ENCODE measurements at places on chromosomes 12 and 14.

GRCh38 chr14:101933209-101933608 is 31.2 kb upstream of the DYNC1H1 start:
- no peak for DNase-seq

DNA sequence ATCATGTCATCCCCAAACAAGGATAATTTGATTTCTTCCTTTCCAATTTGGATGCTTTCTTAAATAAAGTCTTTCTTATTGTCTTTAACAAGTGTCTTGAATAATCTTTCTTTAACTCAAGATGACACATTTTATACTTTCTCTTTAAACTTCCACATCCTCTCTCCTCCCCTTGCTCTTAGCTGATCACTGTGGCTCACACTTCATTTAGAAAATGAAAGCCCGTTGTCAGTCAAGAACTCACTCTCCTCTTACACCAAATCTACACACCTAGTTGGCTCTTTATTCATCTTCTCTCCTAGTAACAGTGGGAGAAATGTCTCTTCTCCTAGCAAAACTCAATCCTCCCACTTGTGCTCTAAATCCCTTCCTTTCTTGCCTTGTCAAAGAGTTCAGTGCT is 10.4 kb upstream of the RMST start:
- no peak for DNase-seq

GRCh38 chr12:95411057-95411456 is 62.9 kb upstream of the METAP2 start:
- DNase-seq = no peak

DNA sequence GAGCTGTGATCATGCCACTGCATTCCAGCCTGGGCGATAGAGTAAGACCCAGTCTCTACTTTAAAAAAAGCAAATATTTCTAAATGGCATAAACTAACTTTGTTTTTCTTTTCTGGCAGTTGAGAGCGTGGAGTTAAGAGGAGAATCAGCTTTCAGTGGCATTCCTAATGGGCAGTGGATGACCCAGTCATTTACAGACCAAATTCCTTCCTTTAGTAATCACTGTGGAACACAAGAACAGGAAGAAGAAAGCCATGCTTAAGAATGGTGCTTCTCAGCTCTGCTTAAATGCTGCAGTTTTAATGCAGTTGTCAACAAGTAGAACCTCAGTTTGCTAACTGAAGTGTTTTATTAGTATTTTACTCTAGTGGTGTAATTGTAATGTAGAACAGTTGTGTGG is 21.2 kb downstream of the TDG start:
- peak; percentile 49 for DNase-seq

DNA sequence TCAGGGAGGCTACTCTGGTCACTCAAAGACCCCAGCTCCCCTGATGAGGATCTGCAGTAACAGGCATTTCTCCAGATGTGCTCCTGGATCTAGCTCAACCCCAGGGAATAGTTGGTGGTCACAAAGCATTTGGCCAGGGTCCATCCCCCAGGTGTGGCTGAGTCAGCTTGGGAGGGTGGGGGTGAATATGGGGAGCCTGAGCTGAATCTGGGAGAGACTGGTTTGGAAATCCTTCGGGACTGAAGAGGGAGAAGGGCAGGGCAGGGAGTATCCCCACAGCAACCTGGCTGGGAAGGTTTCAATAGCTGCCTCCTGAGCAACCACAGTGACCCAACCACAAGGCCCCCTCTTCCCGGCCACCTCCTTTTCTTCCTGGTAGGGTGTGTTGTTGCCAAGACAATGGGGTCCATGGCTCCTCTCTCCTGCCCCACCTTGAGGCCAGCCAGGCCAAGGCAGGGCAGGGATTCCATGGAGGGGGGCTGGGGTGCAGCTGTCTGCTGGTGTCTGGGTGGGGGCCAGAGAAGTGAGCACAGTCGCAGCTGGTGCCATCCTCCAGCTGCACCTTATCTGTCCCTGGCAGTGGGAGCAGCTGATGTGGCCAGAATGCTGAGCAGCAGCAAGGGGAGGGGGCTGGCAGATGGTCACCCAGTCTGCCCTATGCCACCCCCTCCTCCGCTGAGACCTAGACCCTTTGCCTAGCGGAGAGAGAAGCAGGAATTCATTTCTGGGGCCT is 5.5 kb downstream of the ASIC1 start:
- DNase-seq = no peak

DNA sequence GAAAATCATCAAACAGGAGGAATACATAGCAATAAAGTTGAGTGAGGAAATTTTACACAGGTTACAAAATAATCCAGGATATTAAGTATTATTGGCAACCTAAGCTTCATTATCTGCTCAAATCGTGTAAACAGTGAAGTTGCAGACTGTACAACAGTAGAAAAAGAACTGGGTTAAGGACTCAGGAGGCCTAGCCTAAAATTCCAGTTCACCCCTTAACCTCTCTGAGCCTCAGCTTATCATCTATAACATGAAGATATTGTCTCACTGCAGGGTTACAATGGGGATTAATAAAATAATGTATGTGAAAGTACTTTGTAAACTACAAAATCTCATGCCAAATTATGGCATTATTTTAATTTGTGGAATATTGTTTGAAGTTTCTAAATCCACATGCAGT is 26.0 kb downstream of the DDHD1 start:
- DNase-seq = no peak

DNA sequence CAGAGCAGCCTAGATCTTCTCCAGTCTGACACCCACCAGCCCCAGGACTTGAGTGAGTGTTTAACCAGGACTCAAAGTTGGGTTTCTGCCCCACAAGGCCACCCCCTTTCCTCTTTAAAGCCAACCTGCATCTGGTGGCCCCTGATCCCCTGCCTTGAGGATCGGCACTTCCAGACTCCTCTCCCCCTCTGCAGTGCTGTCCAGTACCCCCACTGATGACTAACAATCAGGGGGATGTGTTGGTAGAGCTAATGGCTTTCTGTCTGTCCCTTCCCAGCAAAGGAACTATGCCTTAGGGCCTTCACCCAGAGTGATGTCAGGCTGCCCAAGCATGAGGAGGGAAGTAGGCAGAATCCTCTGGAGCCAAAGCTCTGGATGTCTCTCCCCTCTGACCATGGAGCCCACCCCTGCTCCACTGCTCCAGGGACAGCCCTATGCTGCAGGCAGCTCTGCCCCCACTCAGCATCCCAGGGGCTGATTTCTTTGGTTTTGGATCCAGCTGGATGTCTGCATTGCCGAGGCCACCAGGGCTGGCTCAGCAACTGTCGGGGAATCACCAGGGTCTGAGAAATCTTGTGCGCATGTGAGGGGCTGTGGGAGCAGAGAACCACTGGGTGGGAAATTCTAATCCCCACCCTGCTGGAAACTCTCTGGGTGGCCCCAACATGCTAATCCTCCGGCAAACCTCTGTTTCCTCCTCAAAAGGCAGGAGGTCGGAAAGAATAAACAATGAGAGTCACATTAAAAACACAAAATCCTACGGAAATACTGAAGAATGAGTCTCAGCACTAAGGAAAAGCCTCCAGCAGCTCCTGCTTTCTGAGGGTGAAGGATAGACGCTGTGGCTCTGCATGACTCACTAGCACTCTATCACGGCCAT is 42.9 kb downstream of the DAD1 start:
- peak; percentile 79 for DNase-seq

DNA sequence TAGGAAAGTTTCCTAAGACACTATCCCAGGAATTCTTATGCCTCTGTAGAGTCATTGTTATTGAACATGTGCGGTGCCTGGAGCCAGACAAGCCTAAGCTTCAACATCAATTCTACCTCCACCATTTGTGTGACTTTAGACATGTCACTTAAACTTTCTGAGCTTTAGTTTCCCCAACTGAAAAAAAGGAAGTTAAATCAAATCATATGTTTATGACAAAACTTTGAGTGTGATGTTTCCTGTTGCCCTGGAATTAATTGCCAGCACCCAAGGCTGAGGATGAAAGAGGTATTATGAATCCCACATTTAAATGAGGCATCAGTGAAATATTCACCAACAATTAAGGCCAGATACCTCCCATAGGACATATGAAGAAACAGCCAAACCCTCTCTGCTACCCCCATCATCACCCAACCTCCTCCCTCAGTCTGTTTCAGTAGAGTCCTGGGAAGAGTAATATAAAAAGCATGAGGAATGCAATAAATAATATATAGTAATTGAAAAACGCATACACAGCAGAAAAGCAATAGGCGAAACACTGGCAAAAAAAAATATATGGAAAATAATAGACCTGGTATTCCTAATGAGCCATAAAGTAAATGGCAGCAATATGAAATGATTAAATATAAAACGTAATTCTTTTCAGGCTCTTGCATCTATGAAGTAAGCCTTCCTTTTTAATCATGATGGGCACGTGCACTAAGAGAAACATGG is 182.0 kb upstream of the DCN start:
- no peak for DNase-seq

DNA sequence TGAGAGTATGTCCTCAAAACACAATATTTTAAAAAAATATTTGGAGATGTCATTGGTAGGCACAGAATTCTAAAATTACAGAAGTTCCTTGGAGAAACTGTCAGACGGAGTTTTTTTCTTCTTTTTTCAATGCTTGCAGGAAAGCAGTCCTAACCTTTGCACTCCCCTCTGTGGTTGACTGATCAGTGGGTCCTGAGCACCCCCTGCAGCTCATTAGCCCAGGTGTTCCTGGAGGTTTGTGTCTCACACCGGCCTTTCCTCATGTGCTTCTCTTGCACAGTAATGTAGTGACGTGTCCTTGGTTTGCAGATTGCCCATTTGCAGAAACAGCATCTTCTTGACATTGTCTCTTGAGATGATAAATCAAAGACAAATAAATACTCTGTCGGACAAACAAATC is 513.0 kb downstream of the TMEM121 start:
- no peak for DNase-seq

GRCh38 chr12:10623131-10623530 is 9.7 kb upstream of the MAGOHB start:
- no peak for DNase-seq

DNA sequence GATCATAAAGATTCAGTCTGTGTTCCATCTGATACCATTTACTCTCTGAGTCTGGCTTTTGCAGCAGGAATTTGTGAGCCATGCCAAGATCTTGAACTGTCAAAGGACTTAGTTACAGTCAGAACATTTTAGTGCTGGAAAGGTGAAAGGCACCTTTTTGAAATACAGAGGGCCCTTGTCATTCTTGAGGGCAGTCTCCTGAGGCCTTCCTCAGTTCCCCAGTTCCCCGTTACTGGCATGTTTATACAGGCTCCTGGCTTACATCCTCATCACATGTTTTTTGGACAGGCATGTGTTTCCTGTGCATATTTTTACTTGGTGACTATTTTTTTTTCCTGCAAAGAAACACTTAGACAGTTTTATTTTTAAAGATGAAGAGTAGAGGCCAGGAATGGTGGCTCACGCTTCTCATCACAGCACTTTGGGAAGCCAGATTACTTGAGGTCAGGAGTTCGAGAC is 21.0 kb downstream of the CFAP54 start:
- DNase-seq = no peak

GRCh38 chr14:69587389-69587788 is 12.7 kb upstream of the CCDC177 start:
- DNase-seq = no peak

GRCh38 chr12:51922762-51923505 is 15.6 kb downstream of the ACVRL1 start:
- DNase-seq = peak; percentile 49

DNA sequence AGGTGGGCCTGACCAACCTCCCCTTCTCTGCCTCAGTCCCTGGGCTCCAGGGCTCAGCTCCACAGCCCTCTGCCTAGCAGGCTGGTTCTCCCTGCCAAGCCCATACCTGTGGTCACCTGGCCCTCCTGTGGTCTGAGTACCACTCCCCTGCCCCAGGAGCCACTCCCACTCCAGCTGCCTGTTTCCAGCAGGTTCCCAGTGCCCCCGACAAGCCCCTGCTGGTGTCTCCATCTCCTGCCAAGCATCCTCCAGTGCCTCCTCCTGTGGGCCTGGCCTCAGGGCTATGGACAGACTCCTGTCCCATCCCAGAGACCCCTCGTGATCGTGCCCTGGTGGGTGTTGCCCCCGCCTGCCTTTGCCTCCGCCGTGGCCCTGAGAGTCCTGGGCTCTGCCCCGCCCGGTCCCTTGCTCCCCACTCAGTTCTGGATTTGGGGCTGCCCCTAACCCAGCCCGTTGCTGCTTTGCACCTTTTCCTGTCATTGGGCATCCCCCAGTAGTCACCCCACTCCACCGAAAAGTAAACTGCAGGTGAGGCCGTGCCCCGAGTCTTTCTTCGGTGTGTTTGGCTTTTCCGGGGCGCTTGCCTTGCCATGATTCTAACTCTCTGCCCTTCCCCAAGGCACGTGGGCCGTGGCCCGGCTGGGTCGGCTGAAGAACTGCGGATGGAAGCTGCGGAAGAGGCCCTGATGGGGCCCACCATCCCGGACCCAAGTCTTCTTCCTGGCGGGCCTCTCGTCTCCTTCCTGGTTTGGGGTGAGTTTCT is 9.8 kb downstream of the MEG3 start:
- DNase-seq = no peak

DNA sequence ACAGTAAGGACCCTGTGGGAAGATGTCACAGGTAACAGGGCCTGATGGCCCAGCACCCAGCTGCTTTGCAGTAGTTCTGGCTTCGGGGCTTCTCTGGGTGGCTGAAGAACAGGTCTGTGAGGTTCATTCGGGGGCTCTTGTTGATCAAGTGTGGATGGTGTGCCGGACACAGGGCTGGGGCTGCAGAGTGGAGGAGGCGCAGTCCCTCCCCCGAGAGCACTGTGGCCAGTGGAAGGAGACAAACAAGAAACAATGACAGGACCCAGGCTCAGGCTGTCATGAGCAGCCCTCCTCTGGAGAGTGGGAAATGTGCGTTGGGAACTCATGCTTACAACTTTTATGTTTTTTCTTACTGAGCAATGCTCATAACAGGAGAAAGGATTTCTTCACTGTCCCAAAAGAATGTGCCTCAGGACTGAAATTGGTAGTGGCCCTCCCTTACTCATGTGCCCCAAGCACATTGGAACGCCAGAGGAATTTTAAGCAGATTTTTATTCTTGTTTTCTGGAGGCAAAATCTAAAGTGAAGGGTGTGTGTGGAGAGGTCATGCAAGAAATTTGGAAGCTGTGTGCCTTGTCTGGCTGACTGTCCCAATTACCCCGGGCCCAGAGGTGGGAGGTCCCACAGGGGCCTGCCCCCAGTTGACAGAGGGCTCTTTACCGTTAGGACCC is 233.8 kb downstream of the CACNA1C start:
- DNase-seq = peak; percentile 39

GRCh38 chr14:89252887-89253532 is 164.0 kb downstream of the FOXN3 start:
- no peak for DNase-seq

- no peak for DNase-seq
Observed at GRCh38 chr12:128810182-128811127, 13.3 kb downstream of the SLC15A4 start.
